ENCODE measurements at places on chromosomes 1 and 21.

DNA sequence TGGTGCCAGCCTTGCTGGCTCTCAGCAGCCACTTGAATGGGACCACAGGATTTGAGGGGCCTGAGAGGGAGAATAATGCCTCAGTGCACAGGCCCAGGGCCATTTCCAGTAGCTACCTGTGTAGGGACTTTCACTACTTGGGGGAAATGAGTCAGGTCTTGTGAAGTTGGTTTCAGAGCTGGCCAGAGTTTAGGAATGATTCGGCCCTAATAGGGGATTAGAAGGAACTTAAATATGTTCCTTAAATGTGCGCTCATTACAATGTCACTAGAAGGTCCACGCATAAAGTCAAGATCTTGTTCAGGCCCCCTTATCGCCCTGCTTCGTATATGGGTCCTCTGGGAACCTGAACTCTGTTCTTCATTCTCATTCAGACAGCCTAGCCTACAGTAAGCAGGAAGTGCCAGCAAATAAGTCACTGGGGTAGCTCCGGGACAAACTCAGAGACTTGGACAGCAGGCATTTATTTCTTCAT is 5.6 kb upstream of the AKR1A1 start:
- no peak for DNase-seq

- no peak for DNase-seq
Measured at GRCh38 chr1:87450615-87451209, 122.0 kb downstream of the LMO4 start.

DNA sequence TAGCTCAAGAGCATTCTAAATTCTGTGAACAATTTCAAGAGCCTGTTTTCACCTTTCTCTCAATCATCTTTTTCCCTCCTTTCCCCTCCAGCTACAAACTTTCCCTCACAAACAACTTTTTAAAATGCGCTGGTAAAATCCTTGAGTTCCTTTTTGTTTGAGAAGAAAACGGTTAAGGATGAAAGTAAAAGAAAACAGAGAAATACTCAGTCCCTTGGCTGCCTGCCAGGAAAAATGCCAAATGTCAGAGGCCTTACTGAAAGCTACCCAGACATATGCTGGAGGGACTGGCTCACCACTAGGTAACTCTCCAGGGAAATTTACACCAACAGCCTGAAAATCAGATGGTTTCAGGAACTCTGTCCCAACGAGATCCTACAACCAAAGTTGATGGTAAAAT is 11.0 kb upstream of the SERBP1 start:
- peak; percentile 54 for DNase-seq

GRCh38 chr1:22654692-22655091 is 1.7 kb downstream of the C1QB start:
- DNase-seq, result no peak

DNA sequence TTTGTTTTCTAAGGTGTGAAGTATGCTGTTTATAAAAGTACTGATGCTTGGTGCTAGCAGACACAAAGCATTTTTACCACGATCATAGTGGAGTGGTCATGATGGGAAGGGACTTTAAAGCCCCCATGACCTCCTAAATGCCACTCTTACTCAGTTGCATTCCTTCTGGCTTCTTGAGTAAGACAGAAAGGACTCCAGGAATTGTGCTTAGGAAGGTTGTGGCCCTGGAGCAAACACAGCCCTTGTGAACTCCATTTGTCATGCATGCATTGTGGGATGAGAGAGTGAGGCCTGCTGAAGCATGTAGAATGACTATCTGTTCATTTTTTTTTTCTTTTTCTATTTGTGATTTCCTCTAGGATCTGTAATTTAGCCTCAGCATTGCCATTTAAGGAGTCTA is 34.2 kb downstream of the AK5 start:
- DNase-seq, result no peak

DNA sequence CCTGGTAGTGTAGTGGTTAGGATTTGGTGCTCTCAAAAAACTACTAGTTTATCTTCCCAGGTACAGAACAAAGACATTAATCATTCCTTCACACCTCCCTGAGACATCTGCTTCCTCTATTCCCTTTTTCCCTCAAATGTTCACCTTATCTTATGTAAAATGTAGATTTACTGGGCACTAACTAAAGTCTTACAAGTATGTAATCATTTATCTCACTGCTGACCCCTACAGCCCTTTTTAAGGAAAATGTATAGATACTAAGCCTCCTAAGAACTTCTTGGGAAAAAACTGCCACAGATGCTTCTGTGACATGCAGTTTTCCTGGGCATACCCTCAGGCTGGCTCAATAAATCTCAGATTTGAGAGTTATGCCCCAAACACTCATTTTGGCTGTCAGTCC is 50.8 kb upstream of the NEK7 start:
- DNase-seq, result no peak

DNA sequence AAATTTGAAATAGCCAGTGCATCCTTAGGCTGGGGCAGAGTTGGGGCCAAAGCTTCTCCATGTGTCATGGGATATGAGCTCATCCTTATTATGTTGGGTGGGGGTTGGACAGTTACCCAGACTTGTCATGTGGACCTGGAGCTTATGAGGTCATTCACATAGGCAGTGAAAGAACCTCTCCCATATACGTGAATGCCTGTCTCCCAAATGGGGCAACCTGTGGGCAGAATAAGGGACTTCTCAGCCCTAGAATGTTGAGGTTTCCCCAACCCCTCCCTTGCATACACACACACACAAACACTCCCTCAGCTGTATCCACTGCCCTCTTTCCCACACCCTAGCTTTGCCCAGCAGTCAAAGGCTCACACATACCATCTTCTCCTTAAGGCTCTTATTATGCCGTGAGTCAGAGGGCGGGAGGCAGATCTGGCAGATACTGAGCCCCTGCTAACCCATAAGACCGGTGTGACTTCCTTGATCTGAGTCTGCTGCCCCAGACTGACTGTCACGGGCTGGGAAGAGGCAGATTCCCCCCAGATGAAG is 2.3 kb upstream of the IVL start:
- DNase-seq, result no peak

- no peak for DNase-seq
Measured at GRCh38 chr1:42973286-42973685, 14.6 kb upstream of the SLC2A1 start.

DNA sequence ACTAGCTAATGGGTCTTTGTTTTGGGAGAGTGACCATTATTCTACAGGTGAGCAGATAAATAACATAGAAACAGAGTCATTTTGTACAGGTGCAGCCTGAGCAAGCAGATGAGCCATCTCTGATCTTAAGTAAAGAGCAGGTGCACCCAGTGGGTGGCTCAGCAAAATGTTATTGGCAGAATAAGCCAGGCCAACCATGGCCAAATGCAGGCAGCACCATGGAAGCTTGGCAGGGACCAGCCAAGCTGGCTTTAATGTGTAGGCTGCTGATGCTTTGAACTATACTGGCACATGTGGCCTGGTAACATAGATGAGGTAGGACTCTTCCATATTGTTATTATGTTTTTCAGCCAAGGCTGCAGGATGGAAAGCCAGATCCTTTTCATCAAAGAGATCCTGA is 553.3 kb upstream of the ZRANB2 start:
- no peak for DNase-seq

- DNase-seq, result no peak
Measured at GRCh38 chr21:25649146-25649545, 10.1 kb downstream of the JAM2 start.

DNA sequence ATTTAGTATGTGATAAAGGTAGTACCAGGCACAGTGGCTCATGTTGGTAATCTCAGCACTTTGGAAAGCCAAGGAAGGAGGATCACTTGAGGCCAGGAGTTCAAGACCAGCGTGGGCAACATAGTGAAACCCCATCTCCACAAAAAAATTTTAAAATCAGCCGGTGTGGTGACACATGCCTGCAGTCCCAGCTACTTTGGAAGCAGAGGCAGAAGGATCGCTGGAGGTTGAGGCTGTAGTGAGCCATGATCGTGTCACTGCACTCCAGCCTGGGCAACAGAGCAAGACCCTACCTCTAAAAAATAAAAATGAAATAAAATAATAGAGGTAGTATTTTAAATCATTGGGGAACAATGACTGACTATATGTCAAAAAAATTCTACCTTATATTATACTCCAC is 17.2 kb downstream of the SASS6 start:
- DNase-seq, result no peak

- DNase-seq, result no peak
Measured at GRCh38 chr1:227558732-227559262, 4.6 kb upstream of the ZNF678 start.

DNA sequence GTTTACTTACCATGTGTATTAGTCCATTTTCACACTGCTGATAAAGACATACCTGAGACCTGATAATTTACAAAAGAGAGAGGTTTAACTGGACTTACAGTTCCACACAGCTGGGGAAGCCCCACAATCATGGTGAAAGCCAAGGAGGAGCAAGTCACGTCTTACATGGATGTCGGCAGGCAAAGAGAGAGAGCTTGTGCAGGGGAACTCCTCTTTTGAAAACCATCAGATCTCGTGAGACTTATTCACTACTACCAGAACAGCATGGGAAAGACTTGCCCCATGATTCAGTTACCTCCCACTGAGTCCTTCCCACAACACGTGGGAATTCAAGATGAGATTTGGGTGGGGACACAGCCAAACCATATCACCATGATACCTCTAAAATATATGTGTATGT is 39.3 kb upstream of the ERRFI1 start:
- DNase-seq, result no peak

GRCh38 chr1:65265296-65265650 is 44.1 kb upstream of the DNAJC6 start:
- no peak for DNase-seq

DNA sequence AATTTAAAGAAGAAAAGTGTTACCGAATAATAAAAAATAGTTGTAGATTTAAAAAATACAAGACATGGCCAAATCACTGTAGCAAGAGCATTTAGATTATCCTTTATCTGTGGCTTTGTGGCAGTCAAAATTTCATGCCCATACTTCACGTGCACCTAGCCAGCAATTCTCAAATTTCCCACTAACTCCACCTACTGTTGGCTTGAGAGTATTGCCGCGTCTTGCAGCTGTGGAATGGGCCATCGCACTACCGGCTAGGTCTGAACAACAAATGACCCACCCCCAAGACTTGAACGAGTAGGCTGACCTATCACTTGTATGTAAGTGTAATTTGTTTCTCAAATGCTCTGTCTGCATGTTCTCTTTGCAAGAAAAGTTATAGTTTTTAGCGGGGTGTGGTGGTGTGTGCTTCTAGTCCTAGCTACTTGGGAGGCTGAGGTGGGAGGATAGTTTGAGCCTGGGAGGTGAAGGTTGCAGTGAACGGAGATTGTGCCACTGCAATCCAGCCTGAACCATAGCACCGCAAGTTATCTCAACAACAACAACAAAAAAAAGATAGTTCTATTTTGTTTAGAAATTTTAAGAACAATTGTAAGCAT is 4.1 kb downstream of the KRTAP13-4 start:
- no peak for DNase-seq

GRCh38 chr1:193183019-193183627 is 3.3 kb downstream of the B3GALT2 start:
- DNase-seq, result peak; percentile 74

DNA sequence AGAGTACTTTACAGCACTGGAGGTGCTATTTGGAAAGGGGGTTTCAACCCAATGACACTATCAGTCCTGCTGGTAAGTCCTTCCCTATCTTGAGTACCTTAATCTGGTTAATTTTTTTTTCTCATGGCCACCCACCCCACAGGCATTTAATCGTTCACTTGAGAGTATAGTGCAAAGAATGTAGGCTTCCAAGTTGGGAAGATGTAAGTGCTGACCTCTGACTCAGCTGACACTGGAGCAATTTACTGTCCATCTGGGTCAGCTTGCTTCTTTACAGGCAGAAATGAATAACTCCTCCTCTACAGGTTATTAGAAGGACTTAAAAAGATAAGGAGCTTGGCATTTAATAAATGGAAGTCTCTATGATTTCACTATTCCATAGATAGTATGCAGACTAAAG is 89.6 kb downstream of the AK5 start:
- DNase-seq, result no peak

GRCh38 chr1:230011333-230012092 is 55.5 kb upstream of the GALNT2 start:
- DNase-seq, result no peak

DNA sequence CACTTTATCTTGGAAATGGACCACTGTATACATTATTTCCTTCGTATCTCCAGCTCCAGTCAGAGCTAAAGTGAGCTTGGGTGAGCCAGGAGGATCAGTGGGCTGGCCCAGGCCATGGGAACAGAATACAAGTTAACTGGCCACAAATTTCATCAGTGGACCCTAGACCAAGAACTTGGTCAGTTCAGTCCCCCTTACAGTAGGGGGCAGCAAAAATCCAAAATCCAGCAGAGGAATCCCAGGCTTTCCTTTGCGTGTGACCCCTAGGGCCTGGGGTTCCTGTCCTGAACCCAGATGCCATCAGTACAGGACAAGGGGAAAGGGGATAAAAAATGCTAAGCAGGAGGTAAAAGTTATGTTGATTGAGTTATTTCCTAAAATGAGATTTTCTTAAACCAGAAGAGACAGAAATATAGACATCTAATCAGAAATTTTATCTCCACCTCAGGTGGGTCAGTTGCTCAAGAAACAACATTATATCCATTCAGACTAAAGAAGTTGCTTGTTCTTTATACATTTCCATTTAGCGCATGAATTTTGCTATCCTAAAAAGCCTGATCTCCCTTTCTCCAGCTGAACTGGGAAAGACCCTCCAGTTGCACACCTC is 24.1 kb upstream of the LCE5A start:
- DNase-seq, result no peak

DNA sequence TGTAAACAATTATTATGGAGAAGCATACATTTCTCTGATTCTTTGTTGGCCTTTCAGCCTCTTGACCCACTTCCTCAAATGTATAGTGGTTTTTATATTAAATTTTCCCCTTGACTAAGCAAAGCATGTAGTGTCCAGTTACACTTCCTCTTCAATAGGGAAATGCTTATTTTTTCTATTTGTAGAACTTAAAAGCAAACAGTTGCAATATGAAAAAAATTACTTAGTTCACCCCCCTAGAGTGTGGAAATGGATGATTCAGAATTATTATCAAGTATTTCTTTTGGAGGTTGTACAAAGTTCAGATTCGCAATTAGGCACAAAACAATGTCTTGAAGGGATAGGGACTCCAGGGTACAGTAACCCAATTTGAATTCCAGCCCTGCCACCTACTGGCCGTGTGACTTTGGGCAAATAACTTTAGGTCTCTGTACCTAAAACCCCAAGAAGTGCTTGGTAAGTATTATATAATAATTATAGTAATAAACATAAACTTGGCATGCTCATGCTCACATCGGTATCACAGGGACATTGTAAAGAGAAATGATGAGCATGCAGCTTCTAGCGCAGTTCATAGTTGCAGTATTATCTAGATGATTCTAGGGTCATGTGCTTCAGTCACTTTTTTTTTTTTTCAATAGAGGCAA is 28.6 kb upstream of the IFNGR2 start:
- peak; percentile 40 for DNase-seq
